ENCODE measurements at places on chromosomes 2 and 18.

- DNase-seq, result no peak
Observed at GRCh38 chr2:60445684-60446179, 107.7 kb downstream of the BCL11A start.

- DNase-seq, result no peak
Observed at GRCh38 chr2:112010751-112011150, 44.3 kb upstream of the TMEM87B start.

- DNase-seq, result no peak
Observed at GRCh38 chr2:61404438-61404837, 66.4 kb downstream of the USP34 start.

- DNase-seq, result no peak
Observed at GRCh38 chr2:214902286-214902685, 92.8 kb upstream of the BARD1 start.

- DNase-seq, result no peak
Observed at GRCh38 chr18:55384551-55385275, 203.3 kb downstream of the TCF4 start.

GRCh38 chr2:211270257-211270656 lies 713.9 kb downstream of the CPS1 start:
- no peak for DNase-seq

- DNase-seq, result peak; percentile 8
Observed at GRCh38 chr18:54223568-54224241, 764 bp downstream of the MBD2 start.

DNA sequence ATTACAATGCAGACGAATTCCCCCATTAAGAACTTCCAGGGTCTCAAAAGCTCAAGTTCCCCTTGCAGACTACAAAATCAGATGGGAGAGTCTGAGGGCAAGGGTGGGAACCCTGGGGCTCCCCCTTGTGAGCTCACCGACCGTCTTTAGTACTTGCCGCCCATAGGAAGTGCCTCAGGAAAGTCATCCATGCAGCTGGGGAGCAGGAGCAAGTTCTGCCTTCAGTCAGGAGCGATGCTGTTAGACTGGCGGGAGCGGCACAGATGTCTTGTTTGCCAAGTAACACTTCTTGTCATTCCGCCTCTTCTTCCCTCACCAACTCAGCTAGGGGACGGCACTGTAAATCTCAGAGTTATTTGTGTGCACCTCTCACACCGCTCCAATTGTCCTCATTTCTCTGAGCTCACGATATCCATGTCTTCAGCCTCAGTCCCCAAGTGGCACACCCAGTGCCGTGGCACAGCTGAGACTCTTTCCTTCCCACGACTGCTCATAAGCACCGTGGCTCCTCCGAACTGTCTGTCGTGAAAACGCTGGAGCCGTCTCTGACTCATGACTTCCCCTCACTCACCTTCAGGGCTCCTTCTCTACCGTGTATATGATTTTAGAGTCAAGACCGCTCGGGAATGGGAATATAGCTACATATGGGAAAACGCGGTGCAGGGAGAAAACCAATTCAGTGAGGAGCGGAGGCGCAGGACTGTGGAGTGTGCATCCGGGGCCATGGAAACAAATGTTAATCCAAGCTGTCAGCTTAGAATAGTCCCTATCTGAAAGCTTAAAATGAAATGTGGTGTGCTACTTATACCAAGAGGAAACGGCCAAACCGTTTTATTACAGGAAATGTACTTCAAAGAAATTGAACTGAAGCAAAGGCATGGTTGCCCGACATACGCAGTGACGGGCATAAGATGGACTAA lies 34.0 kb downstream of the UXS1 start:
- DNase-seq, result peak; percentile 53

- no peak for DNase-seq
Observed at GRCh38 chr2:98540536-98540935, 67.8 kb downstream of the COA5 start.

DNA sequence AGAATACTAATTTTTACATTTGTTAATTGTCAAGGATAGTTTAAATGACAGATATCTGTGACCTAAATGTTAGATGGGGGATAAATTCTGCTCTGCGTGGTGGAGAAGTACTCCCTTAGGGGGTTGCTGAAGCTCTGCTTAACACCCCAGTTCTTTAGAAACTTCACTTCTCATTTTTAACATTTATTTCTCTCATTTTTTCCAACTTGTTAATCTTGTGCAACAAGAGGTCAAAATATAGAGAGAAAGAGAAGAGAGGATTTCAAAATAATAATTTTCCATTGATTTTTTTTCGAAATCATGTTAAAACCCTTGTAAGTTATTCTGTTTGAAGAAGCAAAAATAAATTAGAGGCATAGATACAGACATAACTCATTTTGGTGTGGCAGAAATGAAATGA lies 61.3 kb upstream of the SLC8A1 start:
- no peak for DNase-seq

- no peak for DNase-seq
Observed at GRCh38 chr2:102137138-102137537, 5.4 kb upstream of the IL1R1 start.

DNA sequence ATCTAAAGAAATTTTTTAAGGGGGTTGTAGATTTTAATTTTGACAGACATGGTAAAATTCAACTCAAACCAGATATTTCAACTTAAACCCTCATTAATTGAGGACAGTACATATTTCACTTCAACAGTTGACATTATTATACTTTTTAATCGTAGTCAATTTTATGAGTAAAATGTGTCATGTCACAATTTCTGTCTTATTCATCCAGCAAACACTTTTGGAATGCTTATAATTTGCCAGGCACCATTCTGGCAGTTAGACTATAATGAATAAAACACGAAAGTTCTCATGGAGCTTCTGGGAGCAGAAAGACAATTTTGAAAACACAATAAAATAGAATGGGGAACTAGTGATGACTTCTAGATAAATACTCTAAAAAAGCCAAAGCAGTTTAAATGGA lies 1094.8 kb downstream of the SUCLG1 start:
- DNase-seq, result no peak

- DNase-seq, result no peak
Observed at GRCh38 chr2:180394305-180394704, 387.2 kb upstream of the CWC22 start.

DNA sequence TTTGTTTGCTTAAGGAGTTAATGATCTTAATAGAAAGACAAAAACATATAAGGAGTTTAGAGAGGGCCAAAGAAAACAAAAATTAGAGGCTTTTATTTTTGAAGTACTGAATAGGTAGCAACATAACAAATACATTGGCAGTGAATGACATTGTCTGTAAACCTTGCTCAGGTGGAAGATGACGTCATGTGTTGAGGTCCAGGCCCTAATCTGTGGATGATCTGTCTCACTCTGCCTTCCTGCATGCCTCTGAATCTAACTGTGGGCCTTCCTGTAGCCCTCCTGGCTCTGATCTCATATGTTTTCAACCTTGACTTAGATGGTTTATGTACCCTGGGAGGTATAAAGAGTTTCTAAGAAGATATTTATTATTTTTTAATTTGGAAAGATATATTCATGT lies 58.1 kb upstream of the DYNAP start:
- DNase-seq, result no peak

DNA sequence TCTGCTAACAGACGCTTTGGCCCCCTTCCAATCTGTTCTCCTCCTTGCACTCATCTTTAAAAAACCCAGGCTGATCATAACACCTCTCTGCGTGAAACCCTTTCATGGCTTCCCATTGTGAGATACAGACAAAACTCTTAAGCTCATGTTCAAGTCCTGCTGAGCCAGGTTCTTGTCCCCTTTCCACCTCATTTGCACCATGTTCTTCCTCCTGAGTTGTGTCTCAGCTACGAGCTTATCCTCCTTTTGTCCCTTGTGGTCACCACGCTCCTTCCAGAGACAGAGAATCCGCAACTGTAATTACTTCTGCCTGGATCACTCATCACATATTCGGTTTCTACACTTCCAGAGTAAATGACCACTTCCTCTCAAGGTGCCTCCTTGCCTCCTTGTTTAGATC lies 238.8 kb downstream of the ACTR3 start:
- no peak for DNase-seq

DNA sequence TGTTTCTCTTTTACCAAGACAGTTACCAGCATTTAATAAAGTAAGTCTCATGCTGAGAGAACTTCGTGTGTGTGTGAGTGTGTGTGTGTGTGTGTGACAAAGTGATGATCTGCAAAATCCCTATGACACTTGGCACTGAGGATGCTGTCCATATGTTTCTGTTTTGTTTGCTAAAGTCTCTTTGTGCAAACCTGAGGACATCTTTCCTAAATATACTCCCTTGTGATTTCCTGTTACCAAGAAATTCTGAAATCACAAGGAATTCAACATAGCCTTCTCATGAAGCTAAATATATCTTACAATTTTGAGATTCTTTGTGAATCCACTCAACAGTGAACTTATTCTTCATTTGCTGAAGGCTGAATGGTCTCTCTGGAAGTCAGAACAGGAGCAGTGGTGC lies 1359.7 kb upstream of the NRXN1 start:
- DNase-seq, result no peak

DNA sequence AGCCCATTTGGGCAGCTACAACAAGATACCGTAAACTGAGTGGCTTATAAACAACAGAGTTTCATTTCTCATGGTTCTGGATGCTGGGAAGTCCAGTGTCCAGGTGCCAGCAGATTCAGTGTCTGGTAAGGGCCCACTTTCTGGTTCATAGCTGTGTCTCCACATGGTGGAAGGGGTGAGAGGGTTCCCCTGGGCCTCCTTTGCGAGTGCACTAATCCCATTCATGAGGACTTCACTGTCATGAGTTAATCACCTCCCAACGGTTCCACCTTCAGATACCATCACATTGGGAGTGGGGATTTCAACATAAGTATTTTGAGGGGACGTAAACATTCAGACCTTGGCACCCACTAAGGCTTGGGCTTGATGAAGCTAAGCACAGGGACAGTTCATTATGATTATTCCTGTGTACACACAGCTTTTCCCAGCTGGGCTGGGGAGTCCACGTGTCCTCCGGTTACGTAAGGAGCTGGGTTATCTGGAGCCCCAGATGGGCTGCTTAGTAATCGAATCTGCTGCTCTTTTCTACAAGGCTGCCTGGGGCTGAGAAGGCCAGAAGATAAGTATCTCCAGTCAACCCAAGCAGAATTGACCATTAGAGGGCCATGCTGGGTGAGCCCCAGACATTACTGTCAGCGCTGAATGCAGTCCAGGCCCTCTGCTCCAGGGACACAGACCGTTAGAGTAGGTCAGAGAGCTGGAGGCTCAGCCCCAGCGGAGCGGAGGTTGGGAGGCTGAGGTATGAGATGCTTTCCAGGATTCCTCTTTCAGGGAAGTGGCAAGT lies 42.7 kb downstream of the EPAS1 start:
- no peak for DNase-seq

GRCh38 chr18:36663312-36663711 lies 165.5 kb downstream of the TPGS2 start:
- DNase-seq, result no peak

Measured in stimulated activated CD4-positive, alpha-beta T cell treated with anti-CD3 and anti-CD28 coated beads, TNF-alpha, amount 100 ng/mL, for 4 hours (primary cell).